ENCODE measurements at places on chromosomes 5 and 9.

GRCh38 chr5:51997949-51998348 is 614.7 kb downstream of the ISL1 start:
- DNase-seq, result no peak

DNA sequence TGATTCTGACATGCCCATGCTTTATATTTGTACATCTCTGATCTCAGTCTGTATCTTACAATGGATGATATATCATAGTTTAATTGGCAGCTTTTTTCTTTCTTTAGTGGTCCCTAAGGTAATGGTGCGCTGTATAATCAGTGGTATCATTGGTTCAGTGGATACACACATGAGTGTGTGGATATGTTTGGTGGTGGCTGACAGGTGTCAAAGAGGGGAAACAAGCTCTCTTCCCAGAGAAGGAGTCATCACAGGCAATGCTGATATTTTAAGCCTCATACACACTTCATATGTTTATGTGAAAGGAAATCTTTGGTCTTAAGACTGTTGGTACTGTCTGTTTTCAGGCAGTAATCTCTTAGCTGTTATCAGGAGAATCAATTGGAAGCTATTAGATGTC is 52.1 kb upstream of the KIAA1958 start:
- DNase-seq, result no peak

GRCh38 chr9:16509997-16510396 is 360.5 kb downstream of the BNC2 start:
- no peak for DNase-seq

DNA sequence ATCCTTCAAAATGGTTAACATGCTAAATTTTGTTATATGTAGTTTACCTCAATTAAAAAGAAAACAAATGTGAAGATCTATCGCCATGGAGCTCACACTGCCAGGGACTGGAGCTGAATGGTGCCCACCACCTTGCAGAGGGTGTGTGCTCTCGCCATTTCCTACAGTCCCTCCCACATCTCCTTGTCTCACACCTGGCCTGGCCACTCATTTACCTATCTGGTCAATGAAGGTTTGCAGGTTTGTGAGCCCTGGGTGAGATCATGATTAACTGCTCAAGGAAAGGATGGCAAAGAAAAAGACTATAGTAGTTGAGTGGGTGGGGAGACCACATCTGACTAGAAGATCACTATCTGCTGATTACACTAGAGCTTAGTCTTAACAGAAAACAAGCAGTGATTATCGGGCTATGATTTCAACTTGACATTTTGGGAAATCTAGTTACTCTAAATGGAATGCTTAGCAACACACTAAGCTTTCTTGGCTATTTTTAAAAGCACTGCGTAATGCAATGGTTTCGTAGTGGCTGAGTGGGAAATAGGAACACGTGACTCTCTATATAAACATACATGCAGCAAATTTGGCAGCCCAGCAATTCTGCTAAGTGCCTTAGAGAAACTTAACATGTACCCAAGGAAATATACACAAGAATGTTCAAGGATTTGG is 27.3 kb downstream of the PUM3 start:
- DNase-seq, result no peak

GRCh38 chr9:31847963-31848362 is 536.5 kb upstream of the ACO1 start:
- DNase-seq, result no peak
